Fibroblast of skin of left biceps (primary cell): ENCODE measurements at places on chromosomes 11 and 22.

DNA sequence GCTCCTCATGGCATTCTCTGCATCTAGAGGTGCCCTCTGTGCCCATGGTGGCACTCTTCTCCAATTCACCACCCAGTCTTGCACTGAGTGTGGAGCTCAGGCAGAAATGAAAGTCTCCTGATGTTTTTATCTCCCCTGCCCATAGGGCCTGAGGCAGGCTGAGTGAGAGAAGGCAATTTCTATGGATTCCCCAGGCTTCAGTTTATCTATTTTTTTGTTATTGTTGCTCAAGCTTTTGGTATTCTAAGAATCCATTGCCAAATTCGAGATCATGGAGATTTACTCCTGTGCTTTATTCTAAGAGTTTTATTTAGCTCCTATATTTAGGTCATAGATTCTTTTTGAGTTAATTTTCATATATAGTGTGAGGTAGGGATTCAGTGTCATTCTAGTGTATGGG, 40.7 kb downstream of the TSPAN18 start:
- no peak for DNase-seq

DNA sequence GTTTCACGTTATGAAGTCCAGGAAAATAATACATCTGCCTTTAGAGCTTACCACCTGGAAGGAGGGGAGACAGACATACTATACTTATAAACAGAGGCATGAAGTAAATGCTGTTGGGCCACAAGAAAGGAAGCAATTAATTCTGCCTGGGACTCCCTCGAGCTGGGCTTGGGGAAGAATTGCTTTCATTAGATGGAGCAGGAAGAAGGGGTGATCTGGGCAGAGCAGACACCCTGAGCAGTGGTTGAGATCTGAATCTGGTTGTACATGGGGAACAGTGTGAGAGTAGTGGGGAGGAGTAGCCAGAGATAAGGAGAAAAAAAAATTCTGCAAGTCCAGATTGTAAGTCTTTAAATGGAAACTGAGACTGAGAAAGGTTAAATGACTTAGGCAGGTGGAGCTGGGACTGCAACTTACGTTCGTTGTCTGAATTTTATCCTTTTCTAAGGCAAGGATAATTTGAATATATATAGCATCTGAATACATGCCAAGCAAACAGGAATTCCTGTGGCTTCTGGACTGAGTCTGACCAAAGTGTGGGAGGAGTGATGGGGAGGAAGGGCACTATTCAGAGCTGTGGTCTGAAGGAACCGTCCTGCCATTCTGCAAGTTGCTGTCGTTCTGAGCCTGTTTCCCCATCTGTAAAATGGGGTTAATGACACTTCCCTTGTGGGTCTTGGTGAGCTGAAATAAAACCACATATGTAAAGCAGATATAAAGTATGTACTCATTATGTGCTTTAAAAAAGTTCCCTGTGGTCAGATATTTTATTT, 7.9 kb downstream of the NCAM1 start:
- DNase-seq, result peak; percentile 34

DNA sequence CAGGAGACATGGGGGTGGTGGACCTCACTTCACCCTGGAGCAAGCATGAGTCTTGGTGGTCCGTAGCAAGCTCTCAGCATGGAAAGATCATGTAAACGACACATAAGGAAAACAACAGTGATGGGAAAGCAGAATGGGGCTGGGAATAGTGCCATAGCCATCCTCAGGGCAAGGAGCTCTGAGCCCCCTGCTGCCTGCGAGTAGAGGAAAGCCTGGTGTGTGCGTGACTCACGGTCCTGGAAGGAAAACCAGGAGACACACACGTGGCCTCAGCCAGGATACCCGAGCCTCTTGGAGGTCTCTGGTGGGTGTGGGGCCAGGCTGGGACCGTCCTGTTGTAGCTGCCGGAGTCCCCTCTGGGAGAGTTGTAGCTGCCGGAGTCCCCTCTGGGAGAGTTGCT, 12.4 kb downstream of the SHANK3 start:
- no peak for DNase-seq

DNA sequence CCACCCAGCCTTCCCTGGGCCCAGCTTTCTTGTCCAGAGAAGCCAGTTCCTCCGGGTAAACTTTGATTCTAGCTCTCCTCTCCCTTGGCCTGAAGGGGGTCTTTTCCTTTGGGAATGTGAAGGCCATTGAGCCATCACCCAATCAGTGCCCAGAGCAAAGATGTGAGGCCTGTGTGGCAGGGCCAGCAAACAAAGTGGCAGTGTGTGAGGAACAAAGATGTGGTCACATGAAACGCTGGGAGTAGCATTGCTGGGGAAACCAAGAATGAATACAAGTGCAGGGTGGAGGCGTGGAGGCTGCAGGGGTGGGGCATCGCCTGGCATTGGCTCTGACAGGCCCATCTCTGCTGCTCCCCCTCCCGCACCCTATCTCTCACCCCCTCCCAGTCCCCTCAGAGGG, 91.9 kb upstream of the BID start:
- DNase-seq, result no peak
